ENCODE measurements at places on chromosomes 7 and 10. TPM values are rescaled to one million over a fixed set of nuclear protein-coding genes. Genes with fewer than 3 reads are reported as not detected.

BLNK gene
- 8.2 TPM for total RNA-seq

FGFR2 gene
- total RNA-seq: 0.49 TPM

SUGCT gene
- total RNA-seq: 2.0 TPM

GRCh38 chr7:18429547-18429946, 66.0 kb upstream of the HDAC9 start:
- H3K4me1 ChIP-seq: no peaks in the 10 kb centered on the region
- no peaks in the 10 kb centered on the region for H3K27me3 ChIP-seq
- H3K36me3 ChIP-seq: no peaks in the 10 kb centered on the region
- DNase-seq: no peak
- H3K4me3 ChIP-seq: no peak overlapping the region

- no peaks in the 10 kb centered on the region for H3K36me3 ChIP-seq
- peaks cover 17% of the 10 kb centered on the region for H3K27me3 ChIP-seq
- H3K4me3 ChIP-seq: no peak overlapping the region
- no peak overlapping the region for H3K27ac ChIP-seq
- DNase-seq: no peak
These were observed 32.9 kb upstream of the FOXL3 start for GRCh38 chr7:256981-257646.

DNA sequence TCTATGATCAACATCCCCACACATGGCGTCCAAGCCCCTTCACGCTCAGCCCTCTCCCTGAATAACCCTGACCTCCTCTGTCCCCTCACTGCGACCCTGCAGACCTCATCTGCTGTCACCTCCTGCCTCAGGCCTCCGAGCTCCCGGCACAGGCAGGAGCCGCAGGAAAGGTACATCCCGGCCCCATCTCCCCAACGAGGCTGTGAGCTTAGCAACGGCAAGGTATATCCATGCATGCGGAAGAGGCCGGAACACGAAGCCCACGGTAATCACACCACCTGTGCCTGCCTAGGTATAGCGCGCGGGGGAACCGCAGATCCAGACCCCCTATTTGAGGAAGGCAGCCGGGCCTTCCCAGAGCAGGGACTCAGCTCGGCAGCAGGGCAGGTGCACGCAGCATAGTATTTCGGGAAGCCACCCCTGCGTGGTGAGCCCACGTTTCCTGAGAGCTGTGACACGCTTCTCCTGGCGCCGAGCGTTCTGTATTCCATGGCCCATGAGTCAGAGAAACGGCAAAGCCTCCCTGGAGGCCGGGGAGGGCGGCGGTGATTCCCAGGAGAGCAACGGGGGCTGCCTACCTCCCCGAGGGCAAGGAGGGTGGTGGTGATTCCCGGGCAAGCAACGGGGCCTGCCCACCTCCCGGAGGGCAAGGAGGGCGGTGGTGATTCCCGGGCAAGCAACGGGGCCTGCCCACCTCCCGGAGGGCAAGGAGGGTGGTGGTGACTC, 50.1 kb upstream of the DNAAF5 start:
- H3K27me3 ChIP-seq: no peaks in the 10 kb centered on the region
- H3K36me3 ChIP-seq: peaks cover 12% of the 10 kb centered on the region
- no peak overlapping the region for H3K4me3 ChIP-seq
- H3K4me1 ChIP-seq: no peaks in the 10 kb centered on the region

DNA sequence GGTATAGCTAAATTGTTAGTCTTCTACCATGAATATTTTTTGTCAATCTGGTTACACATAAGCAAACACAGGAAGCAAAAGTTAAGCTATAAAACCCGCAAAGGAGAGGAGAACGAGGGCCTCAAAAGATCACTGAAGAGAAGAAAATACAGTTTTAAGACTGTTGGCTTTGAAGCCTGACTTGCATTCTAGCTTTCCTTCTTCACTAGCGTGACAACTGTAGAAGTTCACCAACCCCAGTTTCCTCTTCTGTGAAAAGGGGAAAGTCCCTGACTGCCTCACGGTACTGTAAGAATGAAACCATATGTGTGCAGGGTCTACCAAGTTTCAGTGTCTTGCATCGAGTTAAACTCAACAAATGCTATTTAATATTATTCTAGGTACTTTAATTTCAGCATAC, 7.5 kb upstream of the LRRN3 start:
- peaks cover 68% of the 10 kb centered on the region for H3K4me1 ChIP-seq
- H3K36me3 ChIP-seq: no peaks in the 10 kb centered on the region
- H3K4me3 ChIP-seq: no peak overlapping the region
- peak overlapping the region; percentile 62 for H3K27ac ChIP-seq
- DNase-seq: peak; percentile 47
- H3K27me3 ChIP-seq: no peaks in the 10 kb centered on the region

DNA sequence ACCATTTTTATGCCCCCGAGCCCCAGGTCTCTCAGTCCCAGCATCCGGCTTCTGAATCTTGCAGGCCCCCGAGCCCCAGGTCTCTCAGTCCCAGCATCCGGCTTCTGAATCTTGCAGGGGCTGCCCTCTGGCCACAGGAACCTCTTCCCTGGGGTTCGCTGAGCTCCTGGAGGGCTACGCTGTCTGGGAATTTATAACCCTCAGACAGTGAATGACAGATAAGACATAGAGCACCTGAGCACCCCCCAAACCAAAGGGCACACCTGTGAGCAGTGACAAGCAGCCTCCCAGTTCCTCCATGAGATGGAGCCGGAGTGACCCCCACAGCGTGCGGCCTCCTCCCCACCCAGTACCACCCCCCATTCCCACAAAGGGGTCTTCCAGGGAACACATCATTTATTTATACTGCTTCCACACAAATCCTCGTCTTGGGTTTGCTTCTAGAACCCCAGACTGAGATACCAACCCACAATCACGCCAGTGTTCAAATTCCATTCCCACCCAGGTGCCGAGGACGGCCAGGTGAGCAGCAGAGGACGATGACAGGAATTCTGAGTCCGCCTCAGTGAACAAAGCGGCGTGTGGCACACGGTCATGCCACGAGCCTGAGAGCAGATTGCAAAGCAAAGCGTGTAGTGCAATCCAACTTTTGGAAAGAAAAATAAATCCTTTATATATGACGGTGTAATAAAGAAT, 57.7 kb upstream of the FAM20C start:
- no peak overlapping the region for H3K4me3 ChIP-seq
- DNase-seq: no peak
- H3K4me1 ChIP-seq: no peaks in the 10 kb centered on the region
- H3K27me3 ChIP-seq: no peaks in the 10 kb centered on the region

DNA sequence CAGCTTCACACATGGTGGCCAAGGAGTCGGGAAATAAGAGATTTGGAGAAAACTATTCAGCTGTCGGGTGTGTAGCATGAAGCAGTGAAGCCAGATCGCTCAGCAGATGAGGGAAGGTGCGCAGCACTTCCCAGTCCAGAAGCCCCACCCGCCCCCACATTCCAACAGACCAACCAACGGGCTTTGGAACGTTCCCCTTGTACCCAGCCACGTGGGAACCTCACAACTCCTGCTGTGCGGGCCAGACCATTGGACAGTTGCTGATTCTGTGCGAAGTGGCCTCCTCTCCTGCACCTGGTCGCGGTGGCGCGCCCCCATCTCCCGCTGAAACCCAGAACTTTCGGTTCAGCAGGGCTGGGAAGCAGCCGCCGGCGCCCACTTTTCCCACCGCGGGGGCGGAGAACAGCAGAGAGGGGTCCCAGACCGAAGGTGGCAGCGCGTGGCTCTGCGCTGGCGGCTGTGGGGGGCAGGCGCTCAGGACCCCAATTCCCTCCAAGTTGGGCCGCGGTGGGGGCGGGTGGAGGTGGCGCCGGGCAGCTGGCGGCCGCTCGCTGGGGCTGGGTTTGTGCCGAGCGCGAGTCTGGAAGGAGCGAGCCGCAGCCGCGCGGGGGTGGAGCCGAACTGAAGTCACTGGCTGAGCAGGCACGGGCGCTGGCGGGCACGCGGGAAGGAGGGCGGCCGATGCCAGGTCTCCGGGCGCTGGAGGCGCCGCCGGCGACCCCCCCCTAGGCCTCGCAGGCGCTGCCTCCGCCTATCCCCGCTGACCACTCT, 1301.5 kb upstream of the SORCS1 start:
- H3K4me1 ChIP-seq: no peaks in the 10 kb centered on the region
- no peak for DNase-seq
- no peaks in the 10 kb centered on the region for H3K36me3 ChIP-seq
- H3K4me3 ChIP-seq: no peak overlapping the region
- H3K27me3 ChIP-seq: no peaks in the 10 kb centered on the region
- no peak overlapping the region for H3K27ac ChIP-seq

- H3K4me3 ChIP-seq: no peak overlapping the region
- no peaks in the 10 kb centered on the region for H3K4me1 ChIP-seq
- no peaks in the 10 kb centered on the region for H3K36me3 ChIP-seq
- no peak for DNase-seq
- H3K27me3 ChIP-seq: no peaks in the 10 kb centered on the region
These were observed 6.8 kb upstream of the HIPK2 start for GRCh38 chr7:139784648-139785047.

GRCh38 chr7:102286237-102287110, at the start of gene SH2B2:
Gene SH2B2 (plus strand): TSS chr7:102286868. CDS start chr7:102300551, 13,683 bp downstream.
- no peak within 1 kb of the TSS for H3K27ac ChIP-seq
- H3K4me3 ChIP-seq: peak within 1 kb of the TSS; percentile 70
- H3K4me1 ChIP-seq: peaks cover 5% of the 10 kb centered on the region
- DNase-seq: peak; percentile 40
- no peaks in the 10 kb centered on the region for H3K36me3 ChIP-seq

PUS7 gene
- total RNA-seq: 3.6 TPM

- H3K27me3 ChIP-seq: peaks cover 11% of the 10 kb centered on the region
- no peak for DNase-seq
- no peaks in the 10 kb centered on the region for H3K4me1 ChIP-seq
- H3K27ac ChIP-seq: no peak overlapping the region
These were observed 708 bp upstream of the GPR85 start for GRCh38 chr7:113087071-113087998.

DNA sequence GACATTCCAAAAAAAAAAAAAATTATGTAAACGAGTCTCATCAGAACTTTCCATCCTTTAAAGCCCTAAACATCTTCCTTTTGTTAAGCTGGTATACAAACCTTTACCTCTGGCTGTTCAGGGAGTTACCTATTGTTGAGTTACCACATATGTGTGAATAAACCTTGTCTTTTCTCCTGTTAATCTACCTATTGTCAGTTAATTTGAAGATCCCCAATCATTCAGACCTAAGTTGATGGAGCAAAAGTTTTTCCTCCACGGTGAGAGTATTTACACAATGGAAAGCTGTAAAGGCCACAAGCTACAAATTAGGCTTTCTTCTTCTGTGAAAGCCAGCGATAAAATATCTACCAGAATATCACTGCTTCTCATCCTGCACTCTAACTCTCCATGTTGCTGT, 80.3 kb downstream of the SKAP2 start:
- no peak for DNase-seq
- no peak overlapping the region for H3K27ac ChIP-seq
- H3K27me3 ChIP-seq: no peaks in the 10 kb centered on the region

NME8 gene
- total RNA-seq: not detected

DNA sequence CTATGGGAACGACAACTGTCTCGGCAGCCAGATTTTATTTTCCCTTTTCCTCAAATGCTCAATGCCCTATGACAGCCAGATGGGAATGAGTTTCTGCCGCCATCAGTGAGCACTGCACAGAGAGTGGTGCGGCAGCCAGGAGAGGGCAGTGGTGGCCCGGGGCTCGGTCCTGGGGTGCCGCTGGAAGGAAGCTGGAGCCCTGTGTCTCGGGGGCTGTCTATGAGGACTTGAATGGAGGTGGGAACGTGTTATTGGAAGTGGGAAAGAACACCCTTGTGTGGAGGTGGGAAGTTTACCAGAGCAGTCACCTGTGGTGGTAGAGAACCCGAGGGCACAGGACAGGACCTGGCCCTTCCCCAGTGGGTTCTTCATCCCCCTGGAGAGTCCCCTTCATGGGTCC, 35.8 kb downstream of the JAKMIP3 start:
- H3K27me3 ChIP-seq: no peaks in the 10 kb centered on the region
- no peak for DNase-seq
- no peak overlapping the region for H3K4me3 ChIP-seq
- no peak overlapping the region for H3K27ac ChIP-seq

RHEB gene
- total RNA-seq: 41.6 TPM

All from T-cell (primary cell).